ENCODE measurements at places on chromosomes 16 and 17.

GRCh38 chr17:67575325-67575724 is 142.4 kb upstream of the NOL11 start:
- DNase-seq = no peak

- DNase-seq = no peak
Observed at GRCh38 chr17:33113991-33114370, 122.3 kb downstream of the SPACA3 start.

DNA sequence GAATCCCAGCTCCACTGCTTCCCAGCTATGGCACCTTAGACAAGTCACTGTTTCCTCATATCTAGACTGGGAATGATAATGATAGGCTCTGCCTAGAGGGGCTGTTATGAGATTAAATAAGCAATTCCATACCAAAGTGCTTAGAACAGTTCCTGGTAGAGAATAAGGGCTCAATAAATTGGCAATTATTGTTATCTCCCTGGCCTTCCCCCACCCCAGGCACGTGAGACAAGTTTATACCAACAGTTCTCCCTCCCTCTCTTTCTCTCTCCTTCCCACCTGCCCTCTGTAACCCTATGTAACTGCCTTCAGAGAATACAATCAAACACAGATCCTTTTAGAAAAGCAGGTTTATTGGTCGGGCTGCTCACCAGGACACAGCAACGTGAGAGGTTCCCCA is 13.9 kb upstream of the STAT3 start:
- no peak for DNase-seq

- DNase-seq = no peak
Observed at GRCh38 chr17:39183045-39183444, 14.4 kb downstream of the CACNB1 start.

DNA sequence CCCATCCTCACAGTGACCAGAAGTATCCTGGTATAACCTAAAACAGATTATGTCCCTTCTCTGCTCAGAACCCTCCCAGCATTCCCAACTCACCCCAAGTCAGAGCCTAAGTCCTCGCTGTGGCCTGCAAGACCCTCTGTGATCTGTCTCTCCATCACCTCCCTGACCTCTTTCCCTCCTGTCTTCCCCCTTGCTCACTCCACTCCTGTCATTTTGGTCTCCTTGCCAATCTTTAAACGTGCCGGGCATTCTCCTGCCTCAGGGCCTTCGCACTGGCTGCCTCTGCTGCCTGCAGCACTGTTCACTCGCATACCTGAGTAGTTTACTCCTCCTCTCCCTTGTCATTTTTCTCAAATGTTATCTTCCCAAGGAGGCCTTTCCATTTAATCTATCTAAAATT is 97.7 kb downstream of the GSG1L start:
- DNase-seq = no peak

DNA sequence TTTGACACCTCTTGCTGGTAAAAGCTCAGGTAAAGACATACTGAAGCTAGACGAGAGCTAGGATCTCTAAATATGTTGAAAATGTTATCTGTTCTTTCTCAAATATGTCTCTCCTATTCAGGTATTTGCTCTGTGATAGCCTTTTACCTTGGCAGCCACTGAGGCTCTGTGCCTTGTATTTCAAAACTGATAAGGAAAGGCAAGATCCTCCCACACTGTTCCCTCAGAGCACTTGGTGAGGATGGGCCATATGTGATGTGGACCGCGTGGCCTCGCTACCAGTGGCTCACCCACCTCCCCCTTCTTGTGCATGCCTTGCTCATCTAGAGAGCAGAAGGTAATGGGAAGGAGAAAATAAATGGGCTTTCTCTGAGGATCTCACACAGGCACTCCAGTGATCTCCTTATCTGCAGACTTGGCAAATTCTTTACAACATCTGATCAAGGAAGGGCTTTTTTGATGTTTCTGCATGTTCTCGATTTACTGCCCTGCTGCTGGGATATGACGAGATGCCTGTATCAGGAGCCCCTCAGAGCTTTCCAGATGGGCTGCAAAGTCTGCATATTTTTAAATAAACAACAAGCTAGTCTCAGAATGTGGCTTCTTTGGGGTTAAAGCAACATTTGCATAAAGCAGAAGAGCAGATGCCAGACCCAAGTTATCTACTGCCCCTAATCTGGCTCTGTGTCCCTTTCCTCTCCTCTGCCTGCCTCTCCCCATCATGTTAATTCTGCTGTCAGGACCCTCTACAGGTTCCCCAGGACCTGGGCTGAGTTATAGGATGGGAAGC is 16.9 kb downstream of the HOXB1 start:
- DNase-seq = no peak

DNA sequence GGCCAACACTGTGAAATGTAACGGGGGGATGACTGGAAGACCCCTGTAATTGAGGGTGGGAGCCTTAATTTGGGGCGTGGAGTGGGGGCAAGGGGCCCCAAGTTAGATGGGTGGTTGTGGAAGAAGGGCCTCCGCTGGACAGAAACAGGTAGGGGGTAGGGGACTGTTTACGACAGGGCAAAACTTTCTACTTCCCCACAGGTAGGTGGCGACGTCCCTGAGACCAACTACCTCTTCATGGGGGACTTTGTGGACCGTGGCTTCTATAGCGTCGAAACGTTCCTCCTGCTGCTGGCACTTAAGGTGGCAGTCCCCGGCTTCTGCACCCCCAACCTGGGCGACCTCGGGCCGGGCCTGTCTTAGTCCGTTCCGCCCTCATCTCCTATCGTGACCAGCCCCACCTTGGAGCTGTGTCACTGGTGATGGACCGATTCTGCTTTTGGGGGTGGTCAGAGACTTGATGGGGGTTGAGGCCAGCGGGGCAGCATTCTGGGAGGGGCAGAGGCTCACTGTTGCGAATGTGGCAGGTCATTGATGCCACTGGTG is 6.8 kb downstream of the PPP4C start:
- no peak for DNase-seq

DNA sequence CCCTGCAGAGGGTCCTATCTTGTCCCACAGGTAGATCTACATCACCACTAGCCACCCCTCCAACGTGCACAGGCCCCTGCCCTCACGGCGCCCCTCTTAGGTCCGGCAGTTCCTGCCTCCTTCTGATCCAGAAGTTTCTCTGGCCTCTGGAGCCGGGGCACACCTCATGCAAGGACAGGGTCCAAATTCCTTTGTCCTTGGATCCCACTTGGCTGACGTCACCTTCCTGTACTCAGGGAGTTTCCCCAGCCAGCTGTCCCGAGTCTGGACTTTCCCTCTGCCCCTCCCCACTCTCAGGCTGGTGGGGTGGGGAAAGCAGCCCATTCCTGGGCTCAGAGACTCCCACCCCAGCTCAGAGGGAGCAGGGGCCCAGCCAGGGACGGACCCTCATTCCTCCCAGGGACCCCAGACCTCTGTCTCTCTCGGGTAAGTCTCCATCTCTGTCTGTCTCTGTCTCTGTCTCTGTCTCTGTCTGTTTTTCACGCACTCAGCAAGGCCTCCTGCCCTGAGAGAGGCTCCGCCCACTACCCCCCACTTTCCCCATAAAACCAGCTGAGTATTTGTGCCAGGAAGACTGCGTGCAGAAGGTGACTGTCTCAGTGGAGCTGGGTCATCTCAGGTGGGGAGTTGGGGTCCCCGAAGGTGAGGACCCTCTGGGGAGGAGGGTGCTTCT is at the start of gene IL32:
Gene IL32, plus strand, starts transcription at position 572 of the 673 bp plus-strand sequence. CDS start 172 bp downstream, outside the sequence.
- no peak for DNase-seq

GRCh38 chr17:40560592-40561293 is 4.5 kb downstream of the CCR7 start:
- no peak for DNase-seq

- no peak for DNase-seq
Observed at GRCh38 chr17:67628580-67629013, 89.1 kb upstream of the NOL11 start.
